ENCODE measurements at places on chromosomes 11 and 22.

DNA sequence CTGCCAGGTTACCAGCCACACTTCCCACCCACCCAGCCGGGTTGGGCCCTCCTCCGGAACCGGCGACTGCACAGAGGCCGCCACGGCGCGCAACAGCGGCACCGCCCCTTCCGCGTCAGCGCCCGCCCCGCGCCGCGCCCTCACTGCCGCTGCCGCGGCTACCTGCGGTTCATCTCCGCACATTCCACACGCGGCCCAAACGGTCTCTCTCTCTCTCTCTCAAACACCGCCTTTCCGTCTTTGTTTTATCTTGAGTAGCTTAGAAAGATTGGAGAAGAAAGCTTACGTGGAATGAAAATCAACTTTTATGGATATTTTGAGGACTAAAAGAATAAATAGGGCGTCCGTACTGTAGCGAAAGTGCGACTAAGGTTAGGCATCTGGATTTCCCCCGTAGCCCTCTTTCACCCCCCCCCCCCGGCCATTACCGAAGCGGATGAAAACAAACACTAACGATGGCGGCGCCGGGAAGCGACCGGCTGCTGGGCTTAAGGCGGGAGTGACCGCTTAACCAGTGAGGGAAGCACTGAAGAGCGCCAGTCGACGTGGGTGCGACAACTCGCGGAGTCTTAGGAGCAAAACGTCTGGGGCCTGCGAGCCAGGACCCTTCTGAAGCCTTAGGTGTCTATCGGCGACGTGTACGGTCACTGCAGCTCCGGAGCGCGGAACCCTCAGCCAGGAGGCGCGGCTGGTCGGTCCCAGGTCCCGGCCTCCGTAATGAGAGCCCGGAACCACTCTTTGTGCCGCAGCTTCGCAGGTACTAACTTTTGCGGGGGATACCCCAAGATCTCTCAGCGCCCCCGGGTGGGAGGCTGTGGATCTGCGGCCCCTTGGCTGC lies at the start of the genes ATG13 and HARBI1:
Gene ATG13, plus strand, starts transcription at position 420 of the 838 bp plus-strand sequence. CDS start 26,739 bp downstream, outside the sequence.
Gene HARBI1, minus strand, starts transcription at position 94 of the 838 bp plus-strand sequence. CDS start 990 bp downstream, outside the sequence.
- DNase-seq, result peak; percentile 93

DNA sequence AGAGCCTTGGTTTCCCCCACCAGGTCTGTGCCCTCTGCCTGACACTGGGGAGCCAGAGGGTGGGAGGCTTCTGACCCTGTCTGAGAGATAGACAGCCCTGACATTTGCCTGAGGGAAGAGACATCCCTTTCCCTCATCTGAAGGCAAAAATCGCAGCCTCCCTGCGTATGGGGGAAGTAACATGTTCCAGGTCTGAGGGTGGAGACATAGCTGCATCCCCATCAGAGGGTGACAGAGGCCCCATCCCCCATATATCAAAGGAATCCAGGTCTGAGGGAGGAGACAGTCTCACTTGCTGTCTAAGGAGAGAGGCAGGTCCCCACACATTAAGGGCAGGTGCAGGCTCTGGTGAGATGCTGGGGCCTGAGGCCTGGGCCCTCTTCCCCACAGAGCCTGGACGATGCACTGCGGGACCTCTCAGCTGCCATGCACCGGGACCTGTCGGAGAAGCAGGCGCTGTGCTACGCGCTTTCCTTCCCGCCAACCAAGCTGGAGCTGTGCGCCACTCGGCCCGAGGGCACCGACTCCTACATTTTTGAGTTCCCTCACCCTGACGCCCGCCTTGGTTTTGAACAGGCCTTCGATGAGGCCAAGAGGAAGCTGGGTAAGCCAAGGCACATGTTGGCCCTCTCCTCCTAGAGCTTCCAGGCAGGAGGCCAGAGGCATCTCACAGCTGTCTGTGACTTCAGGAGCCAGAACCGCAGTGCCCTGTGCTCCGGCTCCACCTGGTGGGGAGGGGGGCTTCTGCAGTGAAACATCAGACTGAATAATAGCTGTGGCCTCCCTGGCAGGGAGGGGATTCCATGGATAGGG lies 16.1 kb upstream of the RELT start:
- peak; percentile 68 for DNase-seq

GRCh38 chr11:34055218-34056000 lies 3.9 kb downstream of the CAPRIN1 start:
- no peak for DNase-seq

DNA sequence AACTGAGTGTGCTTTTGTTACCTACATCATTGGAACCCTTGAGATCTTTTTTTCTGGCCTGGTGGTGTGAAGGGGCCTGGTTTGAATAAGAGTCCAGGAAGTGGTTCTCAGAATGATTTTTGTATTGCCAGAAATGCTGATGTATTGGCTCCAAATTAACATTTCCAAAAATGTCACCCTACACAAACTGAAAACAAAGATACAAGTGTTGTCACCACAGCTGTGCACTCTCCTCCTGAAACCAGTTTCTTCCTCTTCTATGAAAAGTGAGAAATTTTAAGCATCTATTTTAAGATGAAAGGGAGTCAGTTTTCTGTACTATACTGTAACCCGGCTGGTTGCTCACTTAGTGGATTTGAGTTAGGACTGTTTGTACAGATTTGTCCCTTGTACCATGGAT lies 218.8 kb downstream of the PGR start:
- DNase-seq, result peak; percentile 39

DNA sequence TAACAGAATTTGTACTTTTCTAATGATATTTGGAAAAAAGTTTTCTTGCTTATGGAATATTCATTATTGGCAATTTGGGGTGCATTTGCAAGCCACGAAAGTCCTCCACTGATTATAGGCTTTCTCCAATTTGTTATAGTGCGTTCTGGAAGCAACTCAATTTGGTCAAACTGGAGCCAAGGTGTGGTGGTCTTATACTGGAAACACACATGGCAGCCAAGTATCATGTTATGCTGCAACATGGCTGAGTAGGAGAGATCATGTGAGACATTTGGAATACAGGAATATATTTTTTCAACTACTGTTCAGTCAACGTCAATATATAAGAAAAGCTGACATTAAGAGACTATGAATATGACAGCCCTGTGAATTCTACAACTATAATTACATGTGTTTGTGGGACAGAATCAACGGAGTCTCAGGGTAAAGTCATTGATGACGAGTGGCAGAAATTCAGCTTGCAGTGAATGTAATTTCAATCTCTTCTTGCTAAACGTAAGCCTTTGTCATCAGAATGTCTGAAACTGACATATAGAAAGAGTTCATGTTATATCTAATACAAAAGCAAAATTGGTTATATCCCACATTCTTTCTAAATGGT lies 83.8 kb upstream of the FIBIN start:
- DNase-seq, result no peak

DNA sequence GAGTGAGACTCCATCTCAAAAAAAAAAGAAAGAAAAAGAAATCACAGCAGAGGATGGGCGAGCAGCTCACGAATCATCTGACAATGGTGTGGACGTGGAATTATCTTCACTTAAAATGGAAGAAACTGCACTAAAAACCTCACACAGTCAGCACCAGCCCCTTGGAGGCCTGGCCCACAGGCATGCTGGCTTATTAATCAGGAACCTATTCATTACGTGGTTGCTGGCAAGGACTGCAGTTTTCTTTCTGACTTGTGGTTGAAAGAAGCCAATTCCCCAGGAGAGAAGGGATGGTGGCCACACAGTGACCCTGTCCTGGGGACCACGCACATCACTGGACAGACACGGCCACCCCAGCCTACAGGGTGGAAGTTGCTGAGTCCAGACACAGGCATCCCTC lies 401.1 kb downstream of the CTTN start:
- DNase-seq, result no peak

DNA sequence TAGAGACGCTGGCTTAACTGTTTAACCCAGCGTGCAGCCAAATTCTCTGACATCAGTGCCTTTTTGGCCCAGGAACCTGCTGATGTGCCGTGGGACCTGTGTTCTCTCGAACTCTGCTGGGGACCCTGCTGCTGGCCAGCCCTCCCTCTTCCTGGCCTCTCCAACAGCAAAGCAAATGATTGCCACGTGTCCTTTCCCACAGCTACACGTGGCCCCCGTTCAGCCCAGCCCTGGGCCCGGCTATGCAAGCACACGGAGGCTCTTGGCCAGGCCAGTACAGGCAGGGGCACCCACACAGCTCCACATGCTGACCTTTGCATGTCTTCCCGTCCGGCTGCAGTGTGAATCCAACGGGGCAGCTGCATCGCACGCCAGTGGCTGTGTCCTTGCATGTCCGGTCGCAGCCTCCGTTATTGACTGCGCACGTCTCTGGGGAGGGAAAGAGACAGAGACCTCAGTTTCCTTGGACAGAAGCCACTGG lies 51.6 kb upstream of the TTLL12 start:
- no peak for DNase-seq

GRCh38 chr11:133697161-133697560 lies 148.2 kb downstream of the SPATA19 start:
- no peak for DNase-seq

DNA sequence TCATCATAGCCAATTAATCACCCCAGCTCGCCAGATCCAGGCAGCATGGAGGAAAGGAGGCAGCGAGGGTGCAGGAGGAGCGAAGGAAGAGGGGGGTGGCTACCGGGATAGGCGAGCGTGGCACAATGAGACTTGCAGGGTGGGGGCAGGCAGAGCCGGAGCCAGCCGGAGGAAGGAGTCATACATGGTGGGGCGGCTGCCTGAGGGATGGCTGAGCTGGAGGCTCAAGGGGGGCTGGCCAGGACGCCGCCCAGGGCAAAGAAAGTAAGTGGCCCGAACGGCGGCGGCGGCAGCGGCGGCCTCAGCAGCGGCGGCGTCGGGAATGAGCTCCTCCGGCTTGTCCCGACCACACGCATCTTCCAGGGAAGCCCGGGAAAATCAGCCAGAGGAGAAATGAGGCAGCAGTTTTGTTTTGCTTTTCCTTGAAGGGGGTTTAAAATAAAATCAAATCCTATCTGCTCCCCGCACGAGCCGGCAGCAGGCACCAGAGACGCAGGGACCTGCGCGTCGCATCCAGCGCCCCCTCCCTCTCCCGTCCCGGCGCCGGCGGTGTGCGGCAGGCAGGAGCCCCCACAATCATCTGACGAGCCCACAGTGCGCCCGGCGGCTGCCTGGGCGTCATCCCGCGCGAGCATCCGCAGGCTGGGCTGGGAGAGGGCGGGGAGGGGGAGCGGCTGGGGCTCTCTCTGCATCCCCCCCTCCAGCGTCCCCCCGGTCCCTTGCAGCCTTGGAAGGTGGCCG lies 263.6 kb downstream of the CTTN start:
- DNase-seq, result no peak

DNA sequence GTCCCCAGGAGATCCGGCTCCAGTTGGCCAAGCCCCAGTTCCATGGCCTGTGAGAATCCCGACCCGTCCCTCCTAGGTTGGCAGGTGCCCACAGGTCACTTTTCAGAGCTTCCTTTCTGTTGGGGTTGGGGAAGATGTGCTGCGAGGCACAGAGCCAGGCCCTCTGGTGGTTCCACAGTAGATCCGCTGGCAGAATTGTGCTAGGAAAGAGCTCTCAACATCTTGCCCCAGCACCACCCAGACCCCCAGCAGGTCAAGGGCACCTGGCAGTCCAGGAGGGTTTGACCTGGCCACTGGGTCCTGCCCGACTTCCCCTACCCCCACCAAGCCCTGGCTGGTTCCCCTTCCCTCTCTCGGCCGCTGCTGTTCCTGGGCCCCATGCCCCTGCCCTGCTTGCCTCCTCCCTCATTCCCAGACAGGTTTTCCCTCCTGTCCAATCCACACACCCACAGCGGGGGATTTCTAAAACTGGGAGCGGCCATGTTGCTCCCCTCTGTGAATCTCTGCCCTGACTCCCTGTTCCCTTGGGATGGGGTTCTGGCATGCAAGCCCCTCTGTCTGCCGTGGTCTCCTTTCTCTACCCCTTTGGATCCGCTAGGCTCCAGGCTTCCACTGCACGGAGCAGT lies 26.2 kb upstream of the GCAT start:
- no peak for DNase-seq

GRCh38 chr11:16347928-16348685 lies 8.2 kb downstream of the SOX6 start:
- no peak for DNase-seq

GRCh38 chr11:16935518-16936302 lies 78.5 kb downstream of the PLEKHA7 start:
- DNase-seq, result peak; percentile 49

- no peak for DNase-seq
These were observed 11.8 kb downstream of the PIM3 start for GRCh38 chr22:49972163-49973017.

GRCh38 chr11:109236696-109237095 lies 185.3 kb upstream of the C11orf87 start:
- DNase-seq, result no peak

DNA sequence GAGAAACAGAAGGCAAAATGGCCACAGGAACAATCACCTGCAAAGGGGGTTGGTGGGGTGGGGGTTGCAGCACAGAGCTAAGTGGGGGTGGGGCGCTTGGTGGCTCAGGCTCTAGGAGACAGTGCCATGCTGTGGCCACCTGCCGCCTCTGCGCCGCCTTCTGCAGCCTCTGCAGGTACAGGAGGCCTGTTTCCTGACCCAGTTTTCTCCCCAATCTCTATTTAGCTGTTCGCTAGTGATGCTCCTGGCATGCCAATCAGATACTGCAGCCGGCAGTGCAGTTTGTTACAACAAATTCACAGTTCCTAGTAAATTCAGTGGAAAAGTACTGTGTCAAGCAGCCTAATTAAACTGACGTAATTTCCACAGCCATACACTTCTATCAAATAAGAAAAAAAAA lies 106.4 kb downstream of the SERGEF start:
- DNase-seq, result no peak

DNA sequence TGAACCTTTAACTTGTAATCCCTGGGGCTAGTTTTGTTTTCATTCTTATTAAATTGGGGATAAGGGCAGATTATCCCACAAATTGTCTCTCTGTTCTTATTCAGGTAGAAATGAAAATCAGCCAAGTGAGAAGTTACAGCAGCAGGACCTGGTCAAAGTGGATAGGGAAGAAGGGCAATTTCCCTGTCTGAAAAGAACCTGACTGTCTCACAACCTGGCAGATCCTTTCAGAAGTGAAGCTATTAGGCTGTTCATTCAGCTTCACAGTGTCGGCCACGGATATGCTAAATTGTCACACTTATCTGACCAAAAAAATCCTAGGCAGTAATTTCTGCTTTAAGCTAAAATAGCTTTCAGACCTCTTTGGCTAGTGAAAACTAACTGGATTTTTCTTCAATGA lies 712.6 kb upstream of the ANO5 start:
- DNase-seq, result no peak

DNA sequence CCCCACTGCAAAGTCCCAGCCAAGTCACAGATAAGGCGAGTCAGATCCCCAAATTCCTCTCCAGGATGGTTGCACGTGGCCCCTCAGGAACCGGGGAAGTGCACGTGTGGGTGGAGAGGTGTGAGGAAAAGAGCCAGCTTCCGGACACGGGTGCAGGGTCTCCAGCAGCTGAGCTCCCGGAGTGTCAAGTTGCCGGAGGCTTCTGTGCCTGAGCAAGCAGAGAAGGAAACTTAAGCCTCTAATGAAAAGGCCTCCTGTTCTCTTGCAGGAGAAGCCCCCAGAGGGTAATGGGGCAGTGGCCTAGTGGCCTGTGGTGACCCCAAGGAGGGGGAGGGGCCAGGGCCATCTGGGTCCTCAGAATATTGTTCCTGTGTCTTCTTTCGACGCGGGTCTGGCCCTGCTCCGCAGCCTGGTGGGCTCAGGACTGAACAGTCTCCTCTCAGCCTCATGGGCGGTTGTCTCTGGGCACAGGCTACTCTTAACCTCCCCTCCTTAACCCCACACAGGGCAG lies 147.9 kb downstream of the FEZ1 start:
- no peak for DNase-seq

Data from GM13977 (cell line).